CD4-positive, alpha-beta T cell treated with Interferon alpha-2 for 1 hour (primary cell): ENCODE measurements at places on chromosomes 13 and 19.
A peak's percentile ranks its signal among the peaks of the same experiment; 100 is the strongest.

- DNase-seq = no peak
Measured at GRCh38 chr13:100815476-100816046, 141.0 kb upstream of the TMTC4 start.

GRCh38 chr19:14402332-14403144 lies 16.6 kb downstream of the DDX39A start:
- DNase-seq = peak; percentile 63

DNA sequence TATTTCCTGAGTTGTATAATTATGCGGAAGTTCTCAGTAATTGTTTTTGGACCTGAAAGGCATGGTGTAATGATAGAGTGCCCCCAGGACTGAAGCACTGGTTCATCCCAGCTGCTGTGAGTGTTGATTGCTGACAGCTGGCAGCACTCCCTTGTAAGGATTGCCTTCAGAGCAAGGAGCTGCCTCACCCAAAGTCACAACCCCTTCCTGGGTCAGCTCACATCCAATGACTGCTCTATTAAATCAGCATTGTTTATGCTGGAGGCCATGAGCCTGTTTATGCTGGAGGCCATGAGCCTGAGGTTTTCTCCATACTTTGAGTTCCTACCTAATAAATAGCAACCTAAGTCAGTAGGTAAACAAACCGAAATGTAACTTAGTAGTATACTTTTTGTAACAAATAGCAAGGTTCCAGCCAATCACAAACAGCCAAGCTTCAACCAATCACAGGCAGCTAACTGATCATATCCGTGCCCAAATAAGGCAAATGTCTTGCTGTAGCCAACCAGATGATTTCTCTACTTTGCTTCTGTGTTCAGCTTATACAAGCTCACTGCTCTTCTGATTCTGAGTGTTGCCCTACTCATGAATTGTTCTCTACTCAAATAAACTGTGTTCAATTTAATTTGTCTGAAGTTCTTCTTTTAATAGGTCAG lies 11.7 kb upstream of the SPACA6 start:
- DNase-seq = no peak

GRCh38 chr13:91220872-91221271 lies 126.6 kb upstream of the MIR17HG start:
- DNase-seq = no peak

DNA sequence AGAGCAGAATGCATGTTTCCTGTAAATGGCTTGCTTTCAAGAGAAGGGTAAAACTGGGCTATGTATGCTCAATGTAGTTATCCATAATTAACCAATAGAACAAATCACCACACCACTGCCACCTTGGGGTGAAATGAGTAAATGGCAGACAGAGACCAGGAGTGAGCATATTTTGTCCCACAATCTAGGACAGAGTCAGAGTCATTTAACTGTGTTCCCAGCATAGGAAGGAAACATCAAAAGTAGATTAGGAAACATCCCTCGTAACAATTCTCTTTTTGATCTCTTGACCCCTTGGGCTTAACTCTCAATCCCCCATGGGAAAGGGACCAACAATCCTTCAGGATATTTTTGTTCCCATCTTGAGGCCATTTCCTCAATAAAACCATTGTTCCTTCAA lies 224.8 kb downstream of the NHLRC3 start:
- DNase-seq = no peak

DNA sequence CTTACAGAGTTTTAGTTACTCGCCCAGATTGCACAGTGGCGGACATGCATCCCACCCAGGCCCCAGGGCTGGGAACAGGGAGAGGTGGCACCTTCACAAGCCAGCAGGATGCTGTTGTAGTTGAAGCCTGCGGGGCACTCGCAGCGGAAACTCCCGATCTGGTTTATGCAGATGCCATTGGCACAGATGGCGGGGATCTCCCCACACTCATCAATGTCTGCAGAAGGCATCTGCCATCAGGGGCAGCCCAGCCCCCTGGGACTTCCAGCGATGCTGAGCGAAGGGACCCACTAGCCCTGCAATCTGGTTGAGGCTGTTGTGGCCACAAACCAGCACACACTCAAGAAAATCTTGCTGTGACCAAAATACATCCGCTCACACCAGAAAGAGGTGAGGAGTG lies 44.6 kb downstream of the CCL25 start:
- no peak for DNase-seq

GRCh38 chr13:47680748-47681147 lies 320.3 kb downstream of the SUCLA2 start:
- DNase-seq = no peak

DNA sequence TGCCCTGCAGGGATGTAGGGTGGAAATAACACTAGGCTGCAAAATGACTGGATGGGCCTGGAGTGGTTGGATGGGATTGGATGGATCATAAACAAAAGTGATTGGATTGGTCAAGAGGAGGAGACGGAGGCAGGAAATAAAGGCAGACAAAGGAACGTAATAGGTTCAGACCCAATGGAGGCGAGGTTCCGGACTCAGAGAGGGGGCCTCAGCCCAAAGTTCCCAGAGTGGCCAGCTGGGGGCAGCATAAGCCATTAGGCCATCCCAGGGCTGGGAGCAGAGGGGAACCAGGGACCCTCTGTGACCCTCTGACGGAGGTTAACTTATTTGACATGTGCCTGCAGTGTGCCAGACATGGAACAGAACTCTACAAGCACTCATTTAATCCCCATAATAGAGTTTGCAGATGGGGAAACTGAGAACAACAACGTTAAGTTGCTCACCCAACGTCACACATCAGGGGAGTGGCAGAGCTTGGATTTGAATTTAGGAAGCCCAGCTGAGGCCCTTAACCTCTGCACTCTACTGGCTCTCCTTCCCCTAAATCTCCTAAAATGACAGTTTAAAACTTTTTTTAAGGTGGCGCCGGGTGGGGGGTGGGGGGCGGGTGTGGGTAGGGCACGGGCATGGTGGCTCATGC lies 15.3 kb upstream of the MAP1S start:
- DNase-seq = peak; percentile 75

GRCh38 chr19:10223488-10224213 lies 7.5 kb downstream of the S1PR2 start:
- DNase-seq = no peak

DNA sequence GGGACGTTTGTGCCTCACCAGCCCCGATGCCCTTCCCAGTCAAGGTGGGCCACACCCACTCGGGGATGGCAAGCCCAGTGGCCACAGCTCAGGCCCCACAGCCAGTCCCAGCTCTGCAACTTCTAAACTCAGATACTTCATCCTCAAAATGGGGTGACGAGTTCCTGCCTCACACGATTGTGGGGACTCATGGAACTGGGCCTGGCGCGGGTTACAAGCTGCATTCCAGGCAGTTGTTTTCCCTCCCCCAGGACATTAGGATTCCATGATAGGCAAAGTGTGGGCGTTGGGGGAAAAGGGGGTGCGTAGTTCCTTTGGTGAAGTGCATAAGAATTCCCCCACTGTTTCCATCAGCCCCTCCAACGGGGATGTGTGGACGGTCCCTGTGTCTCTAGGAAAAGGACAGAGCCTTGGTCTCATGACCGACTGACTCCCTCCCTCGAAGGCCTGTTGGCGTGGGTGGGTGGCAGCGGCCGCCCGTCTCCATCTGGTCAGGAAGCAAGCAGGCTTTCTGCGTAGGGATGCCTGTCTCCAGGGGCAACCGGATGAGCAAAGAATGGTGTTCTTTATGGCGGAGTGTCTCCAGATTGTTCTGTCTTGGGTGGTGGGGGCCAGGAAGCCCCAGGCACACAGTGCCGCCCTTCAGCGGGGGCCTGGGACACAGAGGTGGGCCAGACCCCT lies 21.1 kb upstream of the NPAS1 start:
- no peak for DNase-seq

- DNase-seq = no peak
Measured at GRCh38 chr13:50672025-50672424, 171.5 kb downstream of the DLEU7 start.

DNA sequence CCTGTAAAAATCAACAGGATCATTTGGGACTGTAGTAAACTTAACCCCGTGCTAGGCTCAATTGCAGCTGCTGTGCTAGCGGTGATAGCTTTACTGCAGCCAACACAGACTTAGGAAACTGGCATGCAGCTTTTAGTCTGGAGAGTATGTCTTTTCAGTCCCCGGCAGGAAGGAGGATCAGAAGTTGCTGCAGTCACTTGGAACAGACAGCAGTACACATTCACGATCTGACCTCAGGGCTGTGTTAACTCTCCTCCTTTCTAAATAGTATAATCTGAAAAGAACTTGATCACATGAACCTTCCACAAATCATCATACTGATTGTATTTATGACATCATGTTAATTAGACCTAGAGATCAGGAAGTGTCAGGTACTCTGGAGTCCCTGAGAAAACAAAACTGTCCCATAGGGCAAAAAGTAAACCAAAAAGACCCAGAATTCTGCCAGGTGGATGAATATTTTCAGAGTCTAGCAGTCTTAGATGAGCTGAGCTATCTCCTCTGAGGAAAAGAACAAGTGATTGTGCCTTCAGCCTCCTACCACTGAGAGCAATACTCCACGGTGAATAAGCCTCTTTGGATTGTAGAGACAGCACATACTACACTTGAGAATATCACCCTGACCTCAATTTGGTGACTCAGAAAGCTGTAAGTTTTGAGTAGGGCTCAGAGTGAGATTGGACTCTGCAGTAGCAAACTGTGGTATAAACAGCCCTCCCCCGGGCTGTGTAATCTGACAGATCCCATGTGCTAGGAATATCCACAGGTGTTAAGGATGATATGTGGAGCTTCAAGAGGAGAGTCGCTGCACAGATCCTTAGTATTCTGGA lies 181.0 kb upstream of the GPR12 start:
- no peak for DNase-seq

DNA sequence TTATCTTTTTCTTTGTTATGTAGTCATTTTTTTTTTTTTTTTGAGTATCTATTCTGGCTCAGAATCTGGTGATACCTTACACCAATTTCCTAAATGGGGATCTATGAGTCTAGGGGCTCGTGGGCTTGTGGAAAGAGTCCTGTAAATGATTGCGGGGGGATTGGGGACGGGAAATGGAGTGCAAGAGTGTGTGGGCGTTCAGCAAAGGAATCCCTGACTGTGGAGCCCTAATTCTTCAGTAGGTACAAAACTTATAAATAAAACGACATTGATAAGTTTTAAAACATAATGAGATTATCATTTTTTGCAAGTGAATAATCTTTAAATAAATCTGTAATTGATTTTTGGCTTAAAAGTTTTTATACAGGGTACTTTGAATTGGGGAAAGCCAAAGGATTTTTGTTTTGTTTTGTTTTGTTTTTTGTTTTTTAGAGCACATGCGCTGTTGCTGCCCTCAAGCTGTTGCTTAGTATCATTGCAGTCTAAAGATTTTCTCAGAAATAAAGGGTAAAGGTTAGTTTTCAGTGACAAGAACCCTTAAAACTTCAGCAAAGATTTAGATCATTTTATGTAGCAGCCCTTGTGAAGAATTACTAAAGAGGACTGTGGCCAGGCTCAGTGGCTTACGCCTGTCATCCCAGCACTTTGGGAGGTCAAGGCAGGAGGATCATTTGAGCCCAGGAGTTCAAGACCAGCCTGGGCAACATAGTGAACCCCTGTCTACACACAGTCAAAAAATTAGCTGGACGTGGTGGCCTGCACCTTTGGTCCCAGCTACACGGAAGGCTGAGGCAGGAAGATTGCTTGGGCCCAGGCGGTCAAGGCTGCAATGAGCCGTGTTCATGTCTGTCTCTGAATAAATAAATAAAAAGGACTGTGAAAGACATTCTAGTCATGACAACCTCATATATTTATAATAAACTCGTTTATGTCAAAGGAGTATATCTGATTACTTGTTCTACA lies 1.7 kb downstream of the ERCC5 start:
- DNase-seq = no peak

DNA sequence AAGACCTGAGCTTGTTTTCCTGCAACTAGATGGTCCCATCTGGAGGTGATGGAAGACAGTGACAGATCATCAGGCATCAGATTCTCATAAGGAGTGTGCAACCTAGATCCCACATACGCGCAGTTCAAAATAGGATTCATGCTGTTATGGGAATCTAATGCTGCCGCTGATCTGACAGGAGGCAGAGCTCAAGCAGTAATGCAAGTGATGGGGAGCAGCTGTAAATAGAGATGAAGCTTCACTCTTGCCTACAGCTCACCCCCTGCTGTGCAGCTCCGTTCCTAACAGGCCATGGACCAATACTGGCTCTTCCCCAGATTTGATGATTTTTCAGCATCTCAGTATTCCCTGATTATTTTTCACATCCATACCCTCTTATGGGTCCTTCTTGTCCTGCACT lies 208.4 kb upstream of the RXFP2 start:
- DNase-seq = no peak

DNA sequence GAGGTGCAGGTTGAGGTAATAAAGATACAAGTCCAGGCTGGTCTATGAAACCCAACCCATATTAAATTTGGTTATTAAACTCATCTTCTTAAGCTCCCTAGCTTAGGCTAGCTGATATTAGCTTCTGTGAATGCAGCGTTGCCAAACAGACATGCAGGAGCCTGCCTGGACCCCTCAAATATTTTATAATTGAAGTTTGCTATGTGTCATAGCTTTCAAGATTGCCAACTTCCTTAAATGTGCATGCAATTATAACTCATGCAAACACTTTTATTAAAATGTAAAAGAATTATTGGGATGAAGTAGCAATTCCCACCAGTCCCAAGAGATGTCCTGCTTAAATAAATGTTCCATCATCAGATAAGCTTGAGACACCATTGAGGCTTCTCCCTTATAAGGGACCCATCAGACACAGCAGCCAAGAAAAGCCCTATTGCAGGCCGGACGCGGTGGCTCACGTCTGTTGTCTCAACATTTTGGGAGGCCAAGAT lies 51.3 kb downstream of the MBNL2 start:
- DNase-seq = no peak

DNA sequence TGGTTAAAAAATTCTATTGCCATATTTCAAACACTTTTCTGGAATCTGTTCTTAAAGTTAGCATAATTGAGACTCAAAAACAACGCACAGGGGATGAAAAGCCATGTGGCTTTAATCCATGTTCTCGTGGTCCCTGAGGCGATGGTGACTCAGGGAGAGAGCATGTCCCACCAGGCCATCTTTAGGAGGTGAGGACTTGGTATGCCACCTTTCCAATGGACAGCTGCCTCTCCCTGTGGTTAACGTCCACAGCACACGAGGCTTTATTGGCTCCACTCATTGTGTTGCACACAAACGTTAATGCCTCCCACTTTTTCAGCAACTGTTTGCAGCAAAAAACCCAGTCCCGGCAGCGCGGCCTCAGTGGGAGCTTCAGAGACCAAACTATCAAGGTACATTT lies 51.4 kb downstream of the EFNB2 start:
- DNase-seq = no peak

GRCh38 chr19:43454031-43454430 lies 11.4 kb downstream of the LYPD3 start:
- no peak for DNase-seq

- DNase-seq = no peak
Measured at GRCh38 chr13:63389756-63390155, 1974.1 kb upstream of the PCDH20 start.

- no peak for DNase-seq
Measured at GRCh38 chr19:20928371-20928770, 5.3 kb downstream of the ZNF85 start.
